ENCODE measurements at places on chromosomes 11 and 22.

DNA sequence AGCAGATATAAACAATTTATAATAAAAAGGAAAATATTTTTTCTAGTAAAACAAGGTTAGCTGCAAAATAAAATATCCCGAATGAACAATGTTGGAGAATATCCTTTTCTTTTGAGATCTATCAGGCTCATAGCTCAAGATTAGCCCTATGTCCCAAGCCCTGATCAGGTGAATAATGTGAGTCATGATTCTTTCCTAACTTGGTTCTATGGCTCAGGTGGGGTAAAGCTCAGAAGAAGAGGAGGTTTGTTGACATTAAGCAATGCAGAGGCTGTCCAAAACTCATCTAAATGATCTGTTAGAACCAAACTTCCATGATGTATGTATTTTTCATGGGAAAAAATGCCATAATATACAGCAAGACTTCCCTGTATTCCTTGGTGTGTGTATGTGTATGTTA lies 86.1 kb downstream of the TRIM44 start:
- DNase-seq, result no peak

- DNase-seq, result no peak
Observed at GRCh38 chr11:28690746-28691145, 582.6 kb downstream of the METTL15 start.

DNA sequence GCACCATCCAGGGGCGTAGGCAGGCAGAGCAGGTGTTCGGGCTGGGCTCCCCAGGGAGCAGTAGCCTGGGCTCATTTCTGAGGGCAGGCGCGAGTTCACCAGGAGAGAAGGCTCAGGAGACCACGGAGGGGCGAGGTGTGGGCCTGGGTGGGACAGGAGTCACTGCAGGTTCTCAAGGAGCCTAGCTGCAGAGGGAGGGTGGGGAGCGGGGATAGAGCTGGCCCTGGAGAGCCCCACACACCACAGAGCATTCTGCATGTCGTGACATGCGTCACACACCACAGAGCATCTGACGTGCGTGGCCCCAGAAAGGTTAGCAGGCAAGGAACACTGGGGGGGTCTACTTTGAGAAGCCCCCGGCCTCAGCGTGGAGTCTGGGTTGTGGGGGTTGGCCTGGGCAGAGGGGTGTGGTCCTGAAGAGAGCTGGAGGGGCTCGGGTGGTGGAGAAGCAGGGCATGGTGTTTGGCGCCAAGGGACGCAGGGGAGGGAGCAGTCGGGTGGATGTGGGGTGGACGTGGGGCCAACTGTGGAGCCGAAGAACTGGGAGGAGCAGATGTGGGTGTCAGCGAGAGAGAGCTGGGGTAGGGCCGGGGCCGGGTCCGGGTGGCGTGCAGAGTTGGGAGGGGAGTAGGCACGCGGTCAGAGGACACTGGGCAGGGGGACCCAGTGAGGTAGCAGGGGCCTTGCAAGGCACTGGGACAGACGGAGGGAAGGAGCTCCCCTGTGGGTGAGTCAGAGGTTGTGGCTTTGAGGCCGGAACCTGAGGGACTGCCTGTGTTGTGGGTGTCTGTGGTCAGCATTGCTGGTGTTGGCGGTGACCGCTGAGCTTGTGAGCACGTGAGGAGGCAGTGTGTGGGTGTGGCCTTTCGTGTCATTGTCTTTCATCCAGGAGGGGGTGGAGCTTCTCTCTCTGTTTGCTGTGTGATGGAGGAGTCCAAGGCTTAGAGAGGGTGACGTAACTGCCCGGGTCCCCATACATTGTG lies 25.5 kb downstream of the CTTN start:
- no peak for DNase-seq

DNA sequence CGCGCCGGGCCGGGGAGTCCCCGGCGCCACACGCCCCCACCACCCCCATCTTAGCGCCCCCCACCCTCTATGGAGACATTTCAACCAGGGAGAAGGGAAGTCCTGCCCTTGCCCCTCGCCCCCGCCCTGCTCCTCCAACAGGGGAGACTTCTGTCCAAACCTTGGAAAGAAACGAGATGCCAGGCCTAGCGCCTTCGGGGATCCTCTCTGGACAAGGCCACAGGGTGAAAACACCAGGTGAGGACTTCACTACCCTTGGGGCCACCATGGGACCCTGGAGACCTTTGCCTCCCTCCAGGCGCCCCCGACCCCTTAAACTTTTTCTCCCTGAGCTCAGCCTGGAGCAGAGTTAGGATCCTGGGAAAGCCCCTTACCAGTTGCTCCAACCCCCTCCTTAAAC lies 11.6 kb upstream of the NPAS4 start:
- no peak for DNase-seq

DNA sequence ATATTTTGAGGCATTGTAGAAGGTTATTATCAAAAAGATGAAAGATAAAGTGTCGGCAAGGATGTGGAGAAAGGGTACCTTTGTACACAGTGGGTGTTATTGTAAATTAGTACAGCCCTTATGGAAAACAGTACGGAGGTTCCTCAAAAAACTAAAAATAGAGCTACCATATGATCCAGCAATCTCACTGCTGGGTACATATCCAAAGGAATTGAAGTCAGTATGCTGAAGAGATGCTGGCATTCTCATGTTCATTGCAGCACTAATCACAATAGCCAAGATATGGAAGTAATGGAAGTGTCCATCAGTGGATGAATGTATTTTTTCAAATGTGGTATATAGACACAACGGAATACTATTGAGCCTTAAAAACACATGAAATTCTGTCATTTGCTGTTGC lies 15.1 kb upstream of the MTMR3 start:
- no peak for DNase-seq

- DNase-seq, result no peak
Observed at GRCh38 chr11:122421702-122422101, 233.8 kb upstream of the UBASH3B start.

DNA sequence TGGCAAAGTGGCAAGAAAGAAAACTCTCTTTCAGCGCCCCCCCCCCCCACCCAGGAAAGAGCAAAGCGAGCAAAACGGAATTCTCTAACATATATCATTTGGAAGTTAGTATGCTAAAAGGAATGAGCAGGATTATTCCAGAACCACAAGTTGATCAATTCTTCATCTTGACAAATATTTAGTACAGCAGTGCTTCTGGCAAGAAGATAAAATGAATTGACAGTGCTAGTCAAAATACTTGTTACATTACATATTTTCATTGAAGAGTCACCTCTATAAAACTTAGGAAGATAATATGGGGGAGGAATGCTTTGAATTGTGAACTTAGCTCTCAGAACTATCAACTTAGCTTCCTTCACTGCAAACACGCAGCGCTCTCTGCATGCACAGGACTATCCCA lies 377.4 kb downstream of the DYNC2H1 start:
- no peak for DNase-seq

- no peak for DNase-seq
Observed at GRCh38 chr11:77299528-77299993, 1.9 kb downstream of the GDPD4 start.

DNA sequence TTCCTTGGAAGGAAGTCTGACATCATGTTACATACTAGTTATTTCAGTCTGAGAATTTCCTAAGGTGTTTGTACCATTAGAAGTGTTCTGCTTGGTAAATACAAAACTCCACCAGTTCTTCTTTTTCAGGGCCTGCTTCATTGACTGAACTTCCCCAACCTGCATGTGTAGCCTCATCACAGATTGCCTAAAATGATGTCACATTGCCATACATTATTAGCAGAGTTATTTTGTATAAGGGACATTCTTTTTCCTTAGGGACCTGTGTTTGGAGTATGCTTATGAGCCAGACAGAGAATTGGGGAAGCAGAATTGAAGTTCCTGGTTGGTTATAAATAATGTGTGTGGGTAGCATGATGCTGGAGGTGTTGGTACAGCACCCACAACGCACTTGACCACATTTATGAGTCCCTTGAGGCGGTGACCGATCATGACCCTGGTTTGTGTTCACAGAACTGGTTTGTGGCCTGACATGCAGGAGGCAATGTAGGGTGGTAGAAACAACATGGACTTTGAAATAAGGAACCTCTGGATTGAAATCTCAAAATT lies 16.4 kb upstream of the MMP7 start:
- no peak for DNase-seq

DNA sequence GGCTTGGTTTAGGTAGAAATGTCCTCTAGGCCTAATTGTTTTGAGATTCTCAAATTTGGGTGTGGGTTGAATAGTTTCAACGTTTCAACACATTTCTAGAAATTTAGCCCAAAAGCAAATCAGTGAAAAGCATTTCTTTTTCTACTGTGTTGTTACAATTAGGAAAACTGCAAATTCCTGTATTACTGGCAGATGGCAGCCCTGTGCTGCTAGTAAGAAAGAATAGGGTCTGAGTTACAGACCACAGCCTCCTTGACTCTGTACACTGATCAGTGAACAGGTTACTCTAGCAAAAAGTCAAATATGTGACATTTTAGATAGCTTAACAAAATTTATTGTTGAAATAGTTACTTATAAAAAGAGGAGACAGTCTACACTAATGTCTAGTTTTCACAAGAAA lies 703.0 kb downstream of the JRKL start:
- DNase-seq, result no peak

DNA sequence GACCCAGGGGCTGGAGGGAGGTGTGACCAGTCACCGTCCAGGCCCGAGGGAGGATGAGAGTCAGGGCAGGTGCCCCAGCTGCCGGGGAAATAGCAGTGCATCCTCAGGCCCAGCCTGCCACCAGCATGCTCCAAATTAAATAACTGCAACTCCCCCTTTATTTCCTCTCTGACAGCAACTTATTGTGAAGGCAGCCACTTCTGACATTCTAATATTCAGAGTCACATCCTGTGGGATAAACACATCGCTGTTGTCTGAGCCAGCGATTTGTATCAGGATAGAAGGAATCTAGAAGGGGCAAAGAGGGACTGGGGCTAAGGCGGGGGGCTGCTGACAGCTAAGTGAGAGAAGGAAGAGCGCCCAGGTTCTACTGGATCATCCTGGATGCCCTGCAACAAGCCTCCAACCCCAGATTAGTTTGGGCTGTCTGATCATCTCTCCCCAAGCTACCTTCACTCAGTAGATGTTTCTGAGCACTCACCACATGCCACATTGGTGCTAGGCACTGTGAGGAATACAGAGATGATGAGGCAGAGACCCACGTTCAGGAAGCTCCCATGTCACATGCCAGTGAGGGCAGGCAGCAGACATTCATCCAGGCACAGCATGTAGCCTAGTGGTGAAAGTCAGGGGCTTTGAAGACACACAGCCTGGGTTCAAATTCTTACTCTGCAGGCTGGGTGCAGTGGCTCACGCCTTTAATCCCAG lies 214.1 kb downstream of the BUD13 start:
- DNase-seq, result no peak

DNA sequence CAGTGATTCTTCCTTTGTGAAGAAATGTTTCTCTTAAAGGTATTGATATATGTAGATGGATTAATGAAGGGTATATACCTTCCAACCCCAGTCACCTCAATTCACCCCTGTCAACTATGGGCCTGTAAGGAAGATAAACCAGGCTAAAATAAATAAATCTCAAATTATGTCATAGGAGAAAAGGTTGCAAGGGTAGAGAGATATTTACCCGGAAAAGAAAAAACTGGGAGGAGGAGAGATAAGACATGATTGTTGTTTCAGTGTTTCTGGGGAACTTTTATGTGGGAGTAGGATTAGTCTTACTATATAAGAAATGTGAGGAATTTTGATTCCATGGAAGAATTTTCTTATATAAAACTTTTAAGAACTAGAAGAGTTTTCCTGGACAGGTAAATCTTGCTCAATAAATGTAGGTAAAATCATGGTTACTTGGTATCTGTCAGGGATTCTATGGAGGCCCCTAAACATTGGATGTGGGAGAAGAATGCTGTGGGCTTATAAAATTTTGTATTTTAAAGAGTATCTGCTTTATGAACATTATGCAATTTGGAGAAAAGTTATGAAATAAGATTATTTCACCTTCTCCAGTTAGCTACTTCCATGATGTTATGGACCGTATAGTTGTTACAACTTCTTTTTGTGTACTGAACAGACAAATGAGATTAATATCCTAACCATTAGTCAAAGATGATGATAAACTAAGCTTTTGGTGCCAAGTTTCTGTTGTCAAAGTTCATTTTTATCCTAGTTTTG lies 6.4 kb downstream of the YAP1 start:
- DNase-seq, result no peak

DNA sequence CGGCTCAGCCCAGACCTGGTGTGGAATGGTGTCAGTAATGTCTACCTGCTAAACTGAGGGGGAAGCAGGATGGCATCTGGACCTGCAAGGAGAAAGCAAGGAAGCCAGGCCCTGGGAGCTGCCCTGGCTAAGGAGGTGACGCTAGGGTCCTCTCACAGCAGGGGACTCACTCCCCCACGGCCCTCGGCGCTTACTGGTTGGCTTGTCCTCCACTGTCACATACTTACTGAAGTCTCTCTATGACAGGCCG lies 48.9 kb downstream of the TPBGL start:
- DNase-seq, result no peak

DNA sequence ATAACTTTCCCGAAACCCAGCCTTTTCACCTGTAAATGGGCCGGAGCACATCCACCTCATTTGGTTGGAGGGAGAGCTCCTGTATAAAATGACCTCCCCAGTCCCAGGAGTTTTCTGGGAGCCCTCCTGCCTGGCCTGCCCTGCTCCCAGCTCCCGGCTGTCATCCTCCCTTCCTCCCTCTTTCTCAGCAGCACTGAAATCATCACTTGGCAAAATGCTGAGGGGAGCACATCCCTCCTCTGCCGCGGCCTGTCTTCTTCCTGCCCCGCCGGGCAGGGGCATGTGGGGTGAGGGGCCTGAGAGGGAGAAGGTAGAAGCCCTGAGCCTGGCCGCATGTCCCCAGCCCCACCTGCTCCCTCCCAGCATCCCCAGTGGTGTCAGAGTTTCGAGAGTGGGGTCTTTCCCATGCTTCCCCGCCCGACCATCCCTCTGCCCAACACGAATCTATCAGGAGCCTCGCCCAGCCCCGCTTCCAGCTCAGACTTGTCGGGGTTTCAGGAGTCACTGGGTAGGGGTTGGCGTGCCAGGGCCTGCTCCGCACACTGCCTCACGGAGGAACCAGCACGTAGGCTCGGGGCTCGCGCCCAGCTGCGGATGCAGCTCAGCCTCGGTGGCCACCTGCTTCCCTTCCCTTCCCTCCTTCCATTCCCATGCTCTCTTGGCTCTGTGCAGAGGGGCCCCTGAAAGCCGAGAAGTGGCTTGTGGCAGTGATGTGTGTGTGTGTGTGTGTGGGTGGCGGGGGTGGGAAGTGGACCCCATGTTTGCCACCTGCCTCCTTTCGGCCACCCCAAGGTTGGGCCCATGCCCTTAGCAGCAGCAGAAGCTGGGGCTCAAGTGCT lies 37.1 kb downstream of the NECTIN1 start:
- DNase-seq, result no peak

GRCh38 chr11:76512851-76513653 lies 68.2 kb downstream of the EMSY start:
- DNase-seq, result no peak

DNA sequence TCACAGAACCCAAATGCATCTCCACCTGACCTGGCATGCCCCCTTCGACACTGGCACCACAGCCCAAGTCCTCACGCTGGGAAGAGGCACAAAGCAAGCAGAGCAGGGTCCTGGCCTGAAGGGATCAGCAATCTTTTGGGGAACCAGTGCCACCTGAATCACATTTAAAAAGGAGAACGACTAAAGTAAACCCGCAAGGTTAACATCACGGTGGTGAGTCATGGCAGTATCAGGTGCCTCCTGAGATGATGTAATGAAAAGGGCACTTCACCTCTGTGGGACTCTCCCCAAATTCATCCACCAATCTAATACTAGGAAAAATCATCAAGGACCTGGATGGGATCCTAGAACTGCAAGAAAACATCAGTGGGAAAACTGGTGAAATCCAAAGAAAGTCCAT lies 44.9 kb downstream of the PACSIN2 start:
- no peak for DNase-seq
